Activated naive CD4-positive, alpha-beta T cell (primary cell): ENCODE measurements at places on chromosomes 2 and 18.

- DNase-seq = no peak
These were observed 9.7 kb downstream of the ZBTB7C start for GRCh38 chr18:48399303-48400075.

DNA sequence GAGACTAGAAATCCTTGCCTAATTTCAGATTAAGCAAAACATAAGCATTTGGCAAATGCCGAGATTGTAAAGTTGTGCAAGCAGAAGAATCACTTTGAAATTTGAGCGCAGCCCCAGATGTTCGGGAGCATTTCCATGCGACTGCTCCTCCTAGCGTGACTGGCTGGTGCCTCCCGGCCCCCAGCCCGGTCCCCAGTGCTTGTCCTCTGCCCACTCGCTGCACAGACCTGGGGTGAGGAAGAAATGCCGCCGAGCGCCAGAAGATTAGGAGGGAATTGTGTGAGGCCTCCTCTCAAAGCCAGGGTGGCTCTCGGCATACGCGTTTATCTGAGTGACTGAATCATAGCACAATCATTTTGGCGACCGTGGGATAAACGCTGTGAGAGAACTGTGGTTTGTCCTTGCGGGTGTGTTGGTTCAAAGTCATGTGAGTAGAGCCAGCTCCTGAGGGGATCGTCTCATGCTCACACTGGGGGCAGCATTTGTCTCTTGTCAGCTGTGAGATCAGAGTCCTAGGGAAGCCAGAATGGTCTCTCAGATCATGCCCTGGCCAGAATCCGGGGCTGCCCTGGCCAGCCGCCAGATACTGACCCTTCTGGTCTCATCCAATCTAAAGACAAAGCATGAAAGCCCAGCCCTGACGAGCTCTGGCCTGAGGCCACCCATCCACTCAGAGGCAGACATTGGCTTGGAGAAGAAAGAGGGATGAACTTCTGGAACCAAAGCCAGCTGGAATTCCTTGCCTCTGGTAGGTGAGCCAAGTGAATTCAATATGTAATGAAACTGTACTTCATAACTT lies 189.3 kb downstream of the SH3RF3 start:
- no peak for DNase-seq

DNA sequence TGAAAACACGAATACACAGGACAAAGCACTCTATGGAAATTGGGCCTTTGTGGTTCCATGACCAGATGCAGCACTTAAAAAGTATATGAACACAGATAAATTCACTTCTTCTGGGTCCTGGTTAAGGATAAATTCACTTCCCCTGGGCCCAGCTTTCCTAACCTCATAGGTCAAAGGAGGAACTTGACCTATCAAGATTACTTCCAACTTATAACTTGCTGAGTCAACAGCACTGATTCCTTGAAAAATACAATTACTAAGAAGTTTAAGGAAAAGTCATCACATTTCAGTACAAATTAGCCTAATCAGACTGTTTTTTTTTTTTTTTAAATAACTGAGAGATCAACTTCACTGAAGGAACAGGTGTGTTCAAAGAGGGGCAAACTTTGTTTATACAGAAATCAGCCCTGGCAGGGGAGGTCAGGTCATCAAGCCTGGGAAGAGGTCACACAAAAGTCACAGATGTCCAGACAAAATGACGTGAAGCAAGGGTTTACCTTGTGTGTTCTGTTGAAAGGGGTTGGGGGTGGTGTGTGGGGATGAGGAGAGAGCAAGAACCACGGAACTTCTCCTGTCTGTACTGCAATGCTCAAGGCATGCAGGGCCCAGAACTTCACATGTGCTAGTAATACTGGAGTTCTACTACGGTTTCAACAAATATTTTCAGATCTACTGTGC lies 55.8 kb downstream of the PPP4R1 start:
- DNase-seq = no peak

DNA sequence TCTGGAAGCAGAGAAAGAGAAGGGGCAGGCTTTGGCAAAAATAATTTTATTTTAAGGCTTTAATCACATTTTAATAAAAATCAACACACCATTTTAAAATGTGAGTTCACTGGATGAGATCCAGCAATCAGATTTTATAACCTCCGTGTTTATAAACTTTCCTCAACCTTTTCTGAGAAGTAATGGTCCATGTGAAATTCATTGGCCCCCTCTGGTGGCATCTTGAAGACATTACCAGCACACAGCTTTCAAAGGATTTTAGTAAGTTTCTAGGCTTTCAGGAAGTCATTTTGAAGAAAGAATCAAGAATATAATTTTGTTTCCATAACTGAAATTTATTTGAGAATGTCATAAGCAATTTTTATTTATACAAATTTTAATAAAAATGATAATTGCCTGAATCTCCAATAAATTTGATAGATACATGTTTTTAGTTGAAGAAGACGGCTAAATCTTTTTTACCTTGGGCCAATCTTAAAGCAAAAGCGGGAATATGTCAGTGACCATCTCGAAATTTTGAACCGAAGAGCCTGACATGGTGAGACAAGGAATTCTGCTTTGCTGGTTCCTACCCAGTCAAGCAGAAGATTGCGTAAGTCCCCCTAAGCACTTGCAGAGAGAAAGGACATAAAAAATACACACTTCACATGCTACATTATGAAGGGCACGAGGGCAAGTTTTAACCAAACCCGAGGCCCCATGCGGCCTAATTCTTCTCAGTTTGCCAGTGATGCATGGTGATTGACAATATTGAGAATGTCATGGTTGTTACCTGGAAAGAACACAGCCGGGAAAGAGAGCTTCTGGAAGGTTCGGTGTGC lies 128.4 kb upstream of the CBLN2 start:
- no peak for DNase-seq

- no peak for DNase-seq
These were observed 175.6 kb downstream of the SEPTIN10 start for GRCh38 chr2:109438146-109438545.

DNA sequence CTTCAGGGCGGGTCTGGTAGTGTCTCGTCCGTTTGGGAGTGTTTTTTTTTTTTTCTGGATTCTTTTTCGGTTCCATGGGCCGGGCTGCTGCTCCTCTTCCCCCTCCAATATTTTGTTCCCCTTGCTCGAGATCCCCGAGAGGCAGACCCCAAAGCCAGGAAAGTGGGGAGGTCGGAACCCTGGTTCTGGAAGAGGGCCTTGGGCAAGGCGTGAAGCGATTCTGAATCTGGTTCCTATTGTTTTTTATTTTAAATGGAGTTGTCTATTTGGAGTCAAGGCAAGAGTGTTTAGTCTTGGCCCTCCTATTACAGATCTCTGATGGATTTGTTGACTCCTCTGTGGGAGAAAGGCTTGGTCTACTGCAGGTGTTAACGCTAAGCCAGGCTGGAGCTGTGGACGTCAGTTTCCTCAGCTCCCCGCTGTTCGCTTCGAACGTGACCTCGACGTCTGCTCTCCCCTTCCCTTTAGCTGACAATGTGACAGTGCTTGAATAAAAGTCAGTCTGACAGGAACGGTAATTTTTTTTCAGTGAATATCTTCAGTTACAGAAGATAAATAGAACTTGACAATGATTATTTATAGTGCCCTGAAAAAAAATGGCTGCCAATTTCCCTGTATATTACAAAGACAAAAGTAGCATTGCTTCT lies 683 bp upstream of the DNAJC27 start:
- DNase-seq = no peak

- no peak for DNase-seq
These were observed 1.7 kb downstream of the PNKD start for GRCh38 chr2:218271865-218272530.

- DNase-seq = no peak
These were observed 165.8 kb downstream of the FMNL2 start for GRCh38 chr2:152500772-152501171.

- no peak for DNase-seq
These were observed 55.0 kb downstream of the ARHGAP25 start for GRCh38 chr2:68789603-68790002.

DNA sequence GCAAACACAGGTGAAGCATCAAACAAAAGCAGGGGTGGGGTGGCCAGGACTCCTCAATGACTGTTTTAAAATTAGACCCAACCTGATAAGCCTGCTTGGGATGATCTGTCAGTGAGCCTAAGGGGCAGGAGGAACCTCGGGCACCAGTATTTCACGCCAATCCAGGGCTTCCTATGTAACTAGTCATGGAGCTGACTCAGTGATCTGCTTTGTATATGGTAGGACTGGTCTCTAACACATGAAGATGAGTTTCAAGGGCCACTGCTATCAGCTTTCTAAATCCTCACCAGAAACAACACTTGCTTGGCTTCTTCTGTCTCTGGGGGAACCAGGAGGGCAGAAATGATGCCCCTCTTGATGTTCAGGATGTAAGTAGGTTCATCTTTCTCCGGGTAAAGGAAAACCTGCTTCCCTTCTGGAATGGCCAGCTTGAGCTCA lies 6.2 kb downstream of the APOB start:
- no peak for DNase-seq

DNA sequence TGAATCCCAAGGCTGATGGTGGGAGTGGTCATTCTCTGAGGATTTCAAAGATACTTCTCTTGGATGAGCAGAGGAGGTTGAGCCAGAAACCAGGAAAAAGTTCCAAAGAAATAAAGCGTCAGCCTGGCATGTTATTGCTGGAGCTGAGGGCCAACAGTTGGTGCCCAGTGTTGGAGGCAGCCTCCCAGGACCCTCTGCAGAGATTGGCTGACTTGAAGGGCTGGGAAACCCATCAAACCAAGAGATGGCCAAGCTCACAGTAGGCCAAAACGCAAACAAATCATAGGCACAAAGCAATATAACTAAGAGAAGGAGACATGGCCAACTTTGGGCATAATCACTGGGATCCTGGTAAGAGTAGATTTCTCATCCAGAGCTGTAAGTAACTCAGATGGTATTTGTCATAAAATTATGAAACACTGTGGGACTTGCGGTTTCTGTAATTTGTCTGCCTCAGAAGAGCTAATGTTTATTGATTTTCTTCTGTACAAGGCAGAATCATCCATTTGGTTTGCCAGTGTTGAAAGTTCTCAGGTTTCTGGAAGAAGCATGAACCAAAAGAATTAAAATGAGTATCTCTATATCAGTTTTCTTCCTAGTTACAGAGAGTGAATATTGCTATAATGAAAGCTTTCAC lies 108.3 kb downstream of the ATL2 start:
- no peak for DNase-seq

- no peak for DNase-seq
These were observed 123.8 kb downstream of the MYO1B start for GRCh38 chr2:191369034-191369433.

GRCh38 chr2:7203056-7203467 lies 285.9 kb downstream of the RNF144A start:
- no peak for DNase-seq

GRCh38 chr2:214987261-214987660 lies 151.2 kb downstream of the ABCA12 start:
- DNase-seq = no peak

- no peak for DNase-seq
These were observed 493.8 kb downstream of the NRXN1 start for GRCh38 chr2:50538147-50538546.

DNA sequence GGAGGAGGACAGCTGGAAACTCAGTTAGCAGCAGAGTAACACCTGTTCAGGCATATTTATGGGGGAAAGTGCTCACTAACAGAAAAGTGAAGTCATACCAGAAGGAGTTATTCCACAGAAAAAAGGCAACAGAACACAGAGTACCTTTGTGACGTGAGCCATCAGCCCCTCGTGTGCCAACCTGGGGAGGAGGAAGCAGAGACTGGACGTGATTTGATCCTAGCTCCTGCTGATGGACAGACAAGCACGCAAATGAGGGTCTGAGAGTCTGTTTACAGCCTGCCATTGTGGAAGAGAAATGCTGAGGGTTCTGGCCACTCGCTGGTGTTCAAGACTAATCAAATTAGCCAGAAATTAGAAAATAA lies 120.7 kb downstream of the ZNF521 start:
- no peak for DNase-seq

GRCh38 chr2:159103411-159103810 lies 135.0 kb downstream of the TANC1 start:
- no peak for DNase-seq

DNA sequence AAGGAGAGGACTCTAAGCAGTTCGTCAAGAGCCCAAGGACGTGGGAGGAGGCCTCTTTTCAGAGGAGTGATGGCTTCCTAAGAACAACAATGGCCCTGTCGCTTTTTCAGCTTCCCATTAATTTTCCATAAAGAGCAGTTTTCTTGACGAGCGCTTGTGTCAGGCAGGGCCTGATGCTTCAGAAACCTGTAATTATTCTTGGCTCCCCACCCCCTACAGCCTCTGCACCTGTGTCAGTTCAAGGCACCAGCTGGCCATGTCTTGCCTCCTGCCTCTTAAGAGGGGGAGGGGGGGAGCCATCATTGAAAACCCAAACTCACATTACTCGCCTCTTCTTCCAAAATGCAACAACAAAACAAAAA lies 32.3 kb downstream of the KLF7 start:
- no peak for DNase-seq

DNA sequence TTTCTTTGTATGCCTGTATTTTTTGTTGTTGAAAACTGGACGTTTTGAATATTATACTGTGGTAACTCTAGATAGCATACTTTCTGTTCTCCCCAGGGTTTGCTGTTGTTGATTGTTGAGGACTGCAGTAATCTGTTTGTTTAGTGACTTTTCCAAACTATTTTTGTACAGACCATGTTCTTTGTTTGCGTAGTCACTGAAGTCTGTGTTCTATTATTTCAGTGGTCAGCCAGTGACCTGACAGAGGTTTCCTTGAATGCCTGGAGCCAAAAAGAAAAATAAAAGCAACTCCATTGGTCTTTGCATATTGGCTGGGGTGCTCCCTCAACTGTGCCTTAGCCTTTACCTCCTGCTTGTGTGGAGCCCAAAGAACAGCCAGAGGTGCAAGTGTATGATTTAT lies 42.7 kb upstream of the PHLPP1 start:
- DNase-seq = no peak

DNA sequence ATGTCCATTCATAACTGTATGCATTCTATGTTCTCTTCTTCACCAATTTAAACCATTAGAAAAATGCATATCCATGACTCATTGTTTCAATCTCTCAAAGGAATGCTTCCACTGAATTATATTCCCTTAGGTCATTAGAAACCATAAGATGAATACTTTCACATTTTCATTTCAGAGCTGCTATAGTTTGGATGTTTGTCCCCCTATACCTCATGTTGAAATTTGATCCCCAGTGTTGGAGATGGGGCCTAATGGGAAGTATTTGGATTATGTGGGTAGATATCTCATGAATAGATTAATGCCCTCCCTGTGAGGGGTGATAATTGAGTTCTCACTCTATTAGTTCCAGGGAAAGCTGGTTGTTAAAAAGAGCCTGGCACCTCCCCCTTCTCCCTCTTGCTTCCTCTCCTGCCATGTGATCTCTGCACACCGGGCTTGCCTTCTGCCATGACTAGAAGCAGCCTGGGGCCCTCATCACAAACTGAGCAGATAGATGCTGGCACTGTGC lies 35.7 kb downstream of the THUMPD2 start:
- DNase-seq = no peak

GRCh38 chr2:33011941-33012340 lies 65.2 kb downstream of the LTBP1 start:
- DNase-seq = no peak

DNA sequence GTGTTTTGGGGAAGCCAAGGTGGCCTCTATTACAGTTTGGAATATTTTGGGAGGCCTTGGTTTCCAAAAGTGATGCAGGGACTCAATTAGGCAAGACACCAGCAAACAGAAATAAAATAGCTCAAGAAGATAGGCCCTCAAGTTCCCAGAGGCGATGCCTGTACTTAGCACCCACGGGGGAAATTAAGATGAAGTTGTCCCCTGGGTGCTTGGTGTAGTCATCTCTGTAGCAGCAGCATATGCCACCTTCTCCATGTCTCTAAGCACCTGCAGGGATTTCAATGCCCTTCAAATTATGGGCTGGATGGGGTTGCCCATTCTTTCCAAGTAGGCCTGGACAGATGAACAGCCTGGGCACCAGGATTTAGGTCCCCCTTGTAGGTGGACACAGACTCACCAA lies 185.0 kb downstream of the CTIF start:
- DNase-seq = no peak

GRCh38 chr2:96118698-96119388 lies 2.5 kb upstream of the ADRA2B start:
- no peak for DNase-seq
